ENCODE measurements at places on chromosomes 4 and X. TPM values are rescaled to one million over a fixed set of nuclear protein-coding genes. Genes with fewer than 3 reads are reported as not detected.

- DNase-seq: no peak
These were observed 144.9 kb downstream of the RASL11B start for GRCh38 chr4:53007024-53007423.

The SLC9A7 gene
- polyA plus RNA-seq: 2.0 TPM

The DMRTC1B gene
- polyA plus RNA-seq: not detected

The TASL gene
- 1.9 TPM for polyA plus RNA-seq

The MAGEA6 gene
- polyA plus RNA-seq: not detected

All from immature natural killer cell (primary cell).